Activated CD8-positive, alpha-beta T cell treated with anti-CD3 and anti-CD28 coated beads, Interleukin-2, amount 10 ng/mL, durations not matched to agents 7 days and 5 days (primary cell): ENCODE measurements at places on chromosomes 13 and 19.

GRCh38 chr13:49444524-49445395 is 686 bp downstream of the SETDB2 start:
- peak overlapping the region; percentile 99 for H3K27ac ChIP-seq
- peaks cover 52% of the 10 kb centered on the region for H3K4me1 ChIP-seq
- peak overlapping the region; percentile 96 for H3K4me3 ChIP-seq
- peaks cover 2% of the 10 kb centered on the region for H3K27me3 ChIP-seq
- H3K36me3 ChIP-seq = peaks cover 28% of the 10 kb centered on the region
- DNase-seq = peak; percentile 41

DNA sequence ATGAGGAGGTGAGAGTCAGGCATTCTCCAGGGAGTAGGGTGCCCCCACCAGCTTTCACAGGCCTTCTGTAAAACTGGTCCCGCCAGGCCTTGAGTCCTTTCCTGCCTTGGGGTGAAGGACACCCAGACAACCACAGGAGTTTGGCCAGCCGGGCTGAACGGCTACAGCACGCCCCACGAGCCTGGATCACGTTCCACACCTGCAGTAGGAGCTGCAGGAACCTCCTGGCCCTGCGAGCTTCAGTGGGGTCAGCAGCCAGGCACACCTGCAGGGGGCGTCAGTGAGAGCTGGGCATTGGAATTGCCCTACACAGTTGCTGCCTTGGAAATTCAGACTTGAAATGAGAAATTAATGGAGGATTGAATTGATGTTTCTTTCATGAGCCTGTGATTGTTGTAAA is 45.7 kb downstream of the COL4A2 start:
- H3K27ac ChIP-seq = no peak overlapping the region
- peaks cover 2% of the 10 kb centered on the region for H3K27me3 ChIP-seq
- no peaks in the 10 kb centered on the region for H3K36me3 ChIP-seq
- DNase-seq = no peak
- no peaks in the 10 kb centered on the region for H3K4me1 ChIP-seq
- H3K4me3 ChIP-seq = no peak overlapping the region

GRCh38 chr13:51816604-51817249 is 12.8 kb upstream of the DHRS12 start:
- DNase-seq = no peak
- no peaks in the 10 kb centered on the region for H3K27me3 ChIP-seq
- peaks cover 64% of the 10 kb centered on the region for H3K4me1 ChIP-seq
- no peak overlapping the region for H3K4me3 ChIP-seq
- no peaks in the 10 kb centered on the region for H3K36me3 ChIP-seq

DNA sequence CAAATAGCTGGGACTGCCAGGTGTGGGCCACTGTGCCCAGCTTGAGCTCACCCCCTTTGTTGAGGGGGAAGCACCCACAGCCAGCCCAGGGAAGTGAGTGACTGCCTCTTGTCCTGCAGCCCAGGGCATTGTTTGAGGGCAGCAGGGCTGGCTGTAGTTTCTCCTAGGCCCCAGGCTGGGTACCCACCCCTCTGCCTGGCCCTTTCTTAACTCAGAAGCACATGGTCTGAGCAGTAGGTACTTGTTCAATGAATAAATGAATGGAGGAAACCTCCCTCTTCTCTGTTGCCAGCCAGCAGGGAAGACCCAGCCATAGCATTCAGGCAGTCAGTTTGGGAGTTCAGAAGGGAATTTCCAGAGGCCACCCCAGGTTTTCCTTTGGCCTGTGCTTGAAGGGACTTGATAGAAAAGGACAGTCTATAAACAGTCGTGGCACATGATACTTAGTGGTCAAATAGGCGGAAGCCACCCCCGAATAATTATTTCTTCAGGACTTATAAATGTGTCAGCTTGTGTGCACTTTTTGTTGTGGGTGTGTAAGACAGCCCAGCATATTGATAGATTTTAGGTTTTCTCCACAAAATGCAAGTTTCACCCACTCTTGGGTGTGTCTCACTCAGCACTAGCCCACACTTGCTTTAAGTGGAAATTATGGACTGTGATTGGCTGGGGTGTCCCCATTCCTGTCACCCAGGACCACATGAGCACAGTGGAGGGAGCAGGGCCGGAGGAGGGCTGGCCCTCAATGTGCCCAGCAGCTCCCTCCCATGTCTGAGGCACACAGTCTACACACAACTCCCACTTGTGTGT is 33.1 kb downstream of the GATAD2A start:
- H3K27ac ChIP-seq = no peak overlapping the region
- no peaks in the 10 kb centered on the region for H3K27me3 ChIP-seq
- no peak for DNase-seq
- H3K4me3 ChIP-seq = no peak overlapping the region
- peaks cover 40% of the 10 kb centered on the region for H3K4me1 ChIP-seq
- H3K36me3 ChIP-seq = peaks cover 33% of the 10 kb centered on the region

DNA sequence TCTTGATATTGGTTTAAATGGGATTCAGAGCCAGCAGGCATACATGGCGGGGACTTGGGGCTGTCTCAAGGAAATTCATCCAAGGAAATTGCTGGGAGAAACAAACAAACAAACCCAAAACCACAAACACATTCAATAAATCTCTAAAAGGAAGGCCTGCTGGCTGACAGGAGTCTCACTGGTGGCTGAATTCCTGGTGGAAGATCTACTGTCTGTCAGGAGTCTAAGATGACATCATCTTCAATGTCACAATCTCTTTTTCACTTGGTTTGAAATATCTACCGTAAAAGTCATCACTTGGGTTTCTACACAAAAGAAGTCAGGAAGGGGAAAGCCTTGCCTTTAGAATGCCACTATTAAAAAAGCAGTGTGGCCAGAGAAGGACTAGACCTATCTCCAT is 87.9 kb downstream of the KLF5 start:
- H3K4me1 ChIP-seq = peaks cover 2% of the 10 kb centered on the region
- H3K27me3 ChIP-seq = no peaks in the 10 kb centered on the region
- H3K4me3 ChIP-seq = no peak overlapping the region
- no peaks in the 10 kb centered on the region for H3K36me3 ChIP-seq
- no peak for DNase-seq
- H3K27ac ChIP-seq = no peak overlapping the region
